ENCODE measurements at places on chromosomes 11 and 22.

GRCh38 chr11:96500440-96500839 is 110.6 kb downstream of the JRKL start:
- no peak for DNase-seq

GRCh38 chr11:67490727-67491065 is 7.9 kb downstream of the AIP start:
- no peak for DNase-seq

- no peak for DNase-seq
These were observed 13.7 kb upstream of the LIN7C start for GRCh38 chr11:27520226-27520625.

- DNase-seq, result peak; percentile 89
These were observed 98.1 kb downstream of the SIK3 start for GRCh38 chr11:117000014-117000737.

- DNase-seq, result no peak
These were observed 22.8 kb upstream of the BAIAP2L2 start for GRCh38 chr22:38133331-38133730.

GRCh38 chr22:29072193-29072978 is 449 bp upstream of the KREMEN1 start:
- peak; percentile 74 for DNase-seq

DNA sequence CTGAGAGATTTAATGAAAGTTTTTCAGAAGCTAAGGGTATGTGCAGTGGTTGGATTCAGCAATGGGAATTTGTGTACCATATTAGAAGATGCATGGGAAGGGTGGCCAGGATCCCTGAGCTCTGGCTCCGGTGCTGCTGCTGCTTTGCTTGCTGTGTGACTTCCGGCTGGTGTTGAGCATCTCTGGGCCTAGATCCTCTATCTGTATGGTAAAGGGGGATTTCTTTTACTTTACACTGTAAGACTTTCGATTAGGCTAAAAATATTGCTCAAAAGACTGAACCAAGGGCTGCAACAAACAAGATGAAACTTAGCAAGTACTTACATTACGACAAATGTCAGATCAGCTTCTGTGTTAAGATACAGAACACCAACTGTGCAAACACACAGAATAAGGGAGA is 39.1 kb downstream of the XRRA1 start:
- DNase-seq, result no peak

- no peak for DNase-seq
These were observed 32.2 kb upstream of the A4GALT start for GRCh38 chr22:42752912-42753311.

GRCh38 chr11:103880968-103881367 is 155.5 kb upstream of the DDI1 start:
- no peak for DNase-seq

GRCh38 chr22:28016781-28017557 is 97.9 kb upstream of the PITPNB start:
- no peak for DNase-seq

- no peak for DNase-seq
These were observed 55.8 kb downstream of the ELFN2 start for GRCh38 chr22:37371491-37371890.

GRCh38 chr22:31253949-31254348 is 38.3 kb downstream of the PIK3IP1 start:
- DNase-seq, result no peak

DNA sequence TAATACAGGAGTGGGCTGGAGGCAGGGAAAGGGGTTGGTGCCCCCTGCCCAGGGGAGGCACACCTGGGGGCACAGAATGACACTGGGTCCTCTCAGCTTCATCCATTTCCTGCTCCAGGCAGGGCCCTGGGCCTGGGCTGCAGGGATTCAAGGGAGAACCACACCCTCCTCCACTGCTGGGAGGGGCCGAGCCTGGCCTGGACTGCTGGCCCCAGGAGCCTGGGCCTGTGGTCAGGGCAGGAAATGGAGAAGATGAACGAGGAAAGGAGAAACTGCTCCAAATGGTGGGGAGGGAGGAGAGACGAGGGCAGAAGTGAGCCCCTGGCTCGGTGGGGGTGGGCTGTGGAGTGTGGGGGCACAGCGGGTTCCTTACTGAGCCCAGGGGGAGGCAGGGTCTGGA is 38.1 kb upstream of the KCNQ1OT1 start:
- peak; percentile 39 for DNase-seq

GRCh38 chr22:48391171-48391711 is 1436.4 kb downstream of the BRD1 start:
- no peak for DNase-seq

DNA sequence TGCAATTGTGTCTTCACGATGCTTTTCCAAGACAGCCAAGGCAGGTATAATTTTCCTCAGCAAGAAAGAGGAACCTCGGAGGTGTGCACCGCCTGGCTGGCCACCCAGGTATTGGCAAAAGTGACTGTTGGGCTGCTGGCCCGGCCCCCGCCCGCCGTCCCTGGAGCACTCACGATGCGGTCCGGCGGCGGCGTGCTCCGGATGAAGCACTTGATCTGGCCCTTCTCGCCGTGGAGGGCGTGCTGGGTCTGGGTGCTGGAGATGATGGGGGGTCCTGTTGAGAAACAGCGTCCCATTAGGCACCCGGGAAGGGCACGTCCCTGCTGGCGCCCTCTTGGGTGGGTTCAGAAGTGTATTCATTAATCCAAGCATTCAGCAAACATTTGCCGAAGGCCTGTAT is 84.8 kb downstream of the ST3GAL4 start:
- no peak for DNase-seq

DNA sequence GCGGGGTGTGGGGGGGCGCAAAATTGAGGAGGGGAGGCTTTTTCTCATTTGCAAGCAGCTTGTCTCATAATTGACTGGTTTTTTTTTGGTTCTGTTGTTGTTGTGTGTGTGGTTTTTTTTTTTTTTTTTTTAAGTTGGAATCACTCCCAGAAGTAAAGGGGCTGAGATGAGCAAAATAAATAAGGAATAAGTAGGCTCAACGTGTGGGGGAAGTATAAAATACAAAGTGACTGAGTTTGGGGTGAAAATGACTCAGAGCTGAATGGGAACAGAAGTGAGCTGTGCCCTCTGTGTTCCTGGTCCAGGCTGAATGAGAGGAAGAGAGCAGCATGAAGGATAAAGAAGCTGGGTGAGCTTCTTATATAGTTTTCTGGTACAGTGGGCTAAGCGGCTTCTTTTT is 90.0 kb downstream of the GRIK4 start:
- peak; percentile 32 for DNase-seq
